RPMI8226 (cell line): ENCODE measurements at places on chromosomes 16 and 17.

DNA sequence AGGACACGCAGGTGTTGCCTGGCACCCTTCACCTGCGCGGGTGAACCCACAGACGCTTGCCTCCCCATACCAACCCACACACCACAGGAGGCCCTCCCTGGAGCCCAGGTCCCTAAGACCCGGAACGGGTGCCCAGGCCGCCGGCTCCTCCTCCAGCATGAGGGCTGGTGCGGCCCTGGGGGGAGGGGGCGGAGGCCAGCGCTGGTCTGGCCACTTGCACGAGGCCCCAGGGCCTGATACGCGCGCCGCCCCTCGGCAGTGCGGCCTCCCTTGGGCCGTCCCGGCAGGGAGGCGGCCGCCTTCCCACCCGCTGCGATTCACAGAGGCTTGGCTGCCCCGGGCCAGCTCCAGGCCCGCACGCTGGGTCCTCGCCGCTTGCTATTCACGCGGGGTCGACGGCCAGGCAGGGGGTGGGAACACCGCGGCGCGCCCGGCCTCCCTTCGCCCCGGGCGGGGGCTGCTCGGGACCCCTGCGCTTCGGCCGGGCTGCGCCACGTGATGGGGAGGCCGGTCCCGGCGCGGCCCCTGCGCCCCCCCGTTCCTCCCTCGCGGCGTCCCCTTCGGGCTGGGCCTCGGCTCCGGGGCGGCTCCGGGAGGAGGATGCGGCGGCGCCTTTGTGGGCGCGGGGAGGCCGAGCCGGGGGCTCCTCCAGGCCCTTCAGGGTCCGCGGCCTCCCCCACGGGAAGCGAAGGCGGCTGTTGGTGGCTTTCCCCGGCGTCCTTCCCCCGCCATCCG is 685 bp downstream of the FASN start:
- peak; percentile 59 for DNase-seq

GRCh38 chr16:23128056-23128455 is 21.2 kb downstream of the USP31 start:
- no peak for DNase-seq

GRCh38 chr17:55266051-55266957 is 1.5 kb downstream of the HLF start:
- DNase-seq = no peak

GRCh38 chr16:30662449-30662848 is 4.2 kb downstream of the FBRS start:
- DNase-seq = no peak

- DNase-seq = no peak
Observed at GRCh38 chr17:55368706-55369105, 52.9 kb downstream of the MMD start.

DNA sequence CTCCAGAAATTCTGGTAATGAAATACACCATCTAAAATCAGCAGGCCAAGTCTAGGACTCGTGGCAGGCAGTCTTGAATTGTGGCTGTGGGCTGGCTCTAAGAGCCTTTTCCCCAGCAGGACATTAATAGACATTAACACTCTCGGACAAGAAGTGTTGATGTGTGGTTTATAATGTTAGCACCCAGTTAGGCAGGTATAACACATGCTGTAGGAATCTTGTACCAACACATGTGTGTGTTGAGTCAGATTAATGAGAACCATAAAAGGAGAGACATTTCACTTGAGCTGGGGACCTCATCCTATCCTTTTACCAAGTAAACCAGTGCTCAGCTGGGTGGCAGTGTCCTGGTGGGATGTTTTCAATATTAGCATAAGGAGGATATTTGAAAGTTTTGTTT is 264.5 kb downstream of the FTO start:
- DNase-seq = no peak

GRCh38 chr17:83181991-83182619 is 102.7 kb downstream of the METRNL start:
- no peak for DNase-seq

GRCh38 chr16:84054916-84055315 is 12.3 kb upstream of the SLC38A8 start:
- DNase-seq = no peak

GRCh38 chr16:82655072-82655714 is 28.4 kb downstream of the CDH13 start:
- no peak for DNase-seq

GRCh38 chr17:382644-383533 is 30.3 kb upstream of the RPH3AL start:
- DNase-seq = no peak

DNA sequence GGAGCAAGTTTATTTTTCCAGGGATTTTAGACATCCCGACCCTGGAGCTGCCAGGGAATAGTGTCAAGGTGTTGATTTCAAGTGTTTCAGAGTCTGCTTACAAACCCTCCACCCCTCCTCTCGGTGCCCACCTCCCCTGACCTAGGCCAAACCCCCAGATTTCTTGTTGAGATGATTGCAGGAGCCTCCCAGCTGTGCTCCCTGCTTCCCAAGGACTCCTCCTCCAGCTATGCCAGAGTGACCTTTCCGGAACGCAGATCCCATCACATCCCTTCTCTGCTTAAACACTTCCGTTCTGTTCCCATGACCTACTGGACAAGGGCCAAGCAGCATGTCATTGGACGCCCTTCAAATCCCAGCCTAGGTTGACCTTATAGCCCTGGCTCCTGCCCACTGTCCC is 23.7 kb upstream of the CDH1 start:
- DNase-seq = no peak

GRCh38 chr16:85484347-85485300 is 128.5 kb upstream of the GSE1 start:
- no peak for DNase-seq

DNA sequence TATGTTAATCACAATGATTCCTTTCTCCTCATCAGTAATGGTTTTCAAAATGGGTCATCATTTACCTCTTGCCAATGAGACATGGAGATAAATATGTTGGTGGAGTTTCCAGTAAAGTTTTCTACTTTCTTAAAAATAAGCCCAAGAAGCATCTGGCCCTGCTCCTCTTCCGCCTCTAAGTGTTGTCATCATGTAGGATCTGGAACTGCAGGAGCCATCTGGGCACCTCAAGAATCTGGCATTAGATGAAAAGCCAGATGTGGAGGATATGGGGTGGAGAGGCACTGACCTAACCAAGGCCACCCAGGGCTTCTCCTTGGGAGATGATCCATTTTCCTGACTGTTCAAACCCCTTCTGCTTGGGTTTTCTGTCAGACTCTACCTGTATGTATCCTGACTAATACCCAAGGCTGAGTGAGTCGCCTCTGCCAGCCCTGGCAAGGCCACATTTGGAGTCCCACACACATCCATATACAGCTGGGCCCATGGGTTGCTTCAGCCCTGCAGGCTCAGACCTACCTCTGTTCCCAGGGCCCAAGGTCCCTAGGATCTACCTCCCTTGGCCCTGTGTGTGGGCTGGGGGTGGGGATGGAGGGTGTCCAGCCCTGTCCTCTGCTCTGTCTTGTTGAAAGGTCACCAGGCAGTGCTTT is 24.6 kb downstream of the CCDC182 start:
- no peak for DNase-seq

DNA sequence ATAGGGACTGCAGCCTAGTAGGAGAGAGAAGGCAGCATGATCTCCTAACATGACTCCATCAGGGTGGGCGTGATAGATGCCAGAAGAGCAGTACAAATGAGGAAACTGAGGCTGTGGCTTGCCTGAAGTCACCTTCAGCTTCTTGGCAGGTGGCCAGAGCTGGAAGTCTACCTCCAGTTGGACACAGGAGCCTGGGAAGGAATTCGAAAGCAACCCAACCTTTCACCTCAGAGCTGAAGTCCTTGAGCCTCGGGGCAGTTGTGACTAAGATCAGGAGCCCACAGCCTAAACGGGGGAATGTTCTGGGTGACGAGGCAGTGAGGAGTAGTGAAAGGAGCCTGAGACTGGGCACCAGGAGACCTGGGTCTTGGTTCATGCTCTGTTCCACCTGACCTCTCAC is 9.4 kb upstream of the SLC52A1 start:
- DNase-seq = no peak

DNA sequence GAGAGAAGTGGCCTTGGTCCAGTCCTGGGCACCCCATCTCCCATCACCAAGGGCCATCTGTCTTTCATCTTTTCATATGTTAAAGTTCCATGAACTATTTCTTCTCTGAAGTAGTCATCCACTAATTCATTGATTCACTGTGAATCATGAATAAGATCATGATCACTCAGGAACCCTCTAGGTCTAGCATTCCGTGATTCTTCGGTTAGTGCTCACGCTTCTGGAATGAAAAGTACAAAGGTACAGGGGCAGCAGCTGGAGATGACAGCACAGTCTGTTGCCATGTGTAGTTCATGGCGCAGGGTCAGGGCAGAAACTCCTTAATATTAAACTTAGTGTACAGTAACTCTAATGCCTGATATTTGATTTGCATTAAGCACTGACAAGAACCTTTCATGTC is 127.1 kb downstream of the CDH13 start:
- DNase-seq = no peak

DNA sequence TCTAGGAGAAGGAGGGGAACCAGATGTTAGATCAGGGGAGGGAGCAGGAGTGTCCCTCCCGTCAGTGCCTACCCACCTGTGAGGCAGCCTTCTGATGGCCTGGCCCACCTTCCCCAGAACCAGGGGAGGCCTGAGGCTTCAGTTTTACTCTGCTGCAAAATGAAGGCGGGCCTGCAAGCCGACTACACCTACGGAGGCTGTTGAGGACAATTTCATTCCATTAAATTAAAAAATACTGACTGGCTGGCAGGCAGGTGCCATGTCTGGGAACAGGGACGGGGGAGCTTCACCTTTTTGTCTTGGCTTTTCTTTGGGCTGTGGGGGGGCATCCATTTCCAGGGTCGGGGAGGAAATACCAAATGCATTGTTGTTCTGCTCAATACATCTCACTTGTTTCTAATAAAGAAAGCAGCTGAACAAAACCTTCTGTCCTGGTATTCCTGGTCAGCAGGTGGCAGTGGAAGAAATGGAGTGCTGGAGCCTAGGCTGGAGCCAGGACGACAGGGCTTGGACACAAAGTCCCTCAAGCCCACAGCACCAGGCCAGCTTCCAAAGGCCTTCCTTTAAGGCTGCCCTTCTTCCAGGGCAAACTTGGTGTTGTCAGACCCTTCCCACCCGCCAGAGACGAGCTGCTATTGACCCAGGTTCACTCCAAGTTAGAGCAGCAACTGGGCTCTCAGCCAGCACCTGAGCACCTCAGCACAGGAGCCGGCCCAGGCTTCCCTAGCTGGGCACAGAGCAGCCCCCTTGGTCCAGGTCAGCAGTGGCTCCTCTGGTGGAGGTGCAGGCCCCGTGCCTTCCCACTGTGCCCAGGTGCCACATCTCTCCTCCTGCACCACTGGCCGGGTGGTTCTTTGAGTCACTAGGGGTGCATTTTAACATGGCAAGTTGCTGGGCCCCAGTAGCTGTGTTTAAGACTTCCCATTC is 23.5 kb downstream of the PLCD3 start:
- no peak for DNase-seq

DNA sequence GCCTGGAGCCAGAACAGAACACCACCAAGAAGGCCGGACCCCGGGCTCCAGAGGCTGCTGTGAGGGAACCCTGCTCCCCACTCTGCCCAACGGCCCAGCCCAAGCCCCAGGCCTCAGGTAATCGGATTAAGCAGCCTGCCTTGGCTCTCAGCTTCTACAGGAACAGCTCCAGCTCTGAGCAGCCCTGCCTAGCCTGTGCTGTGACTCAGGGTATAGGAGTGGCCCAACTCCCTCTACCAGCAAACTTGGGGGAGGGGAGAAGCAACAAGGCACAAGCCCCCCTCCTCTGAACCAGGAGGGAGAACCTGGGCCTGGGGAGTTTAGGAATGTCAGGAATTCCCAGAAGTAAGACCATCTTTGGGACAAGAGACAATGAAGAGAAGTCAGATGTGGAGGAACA is 849 bp upstream of the SOX15 start:
- no peak for DNase-seq

DNA sequence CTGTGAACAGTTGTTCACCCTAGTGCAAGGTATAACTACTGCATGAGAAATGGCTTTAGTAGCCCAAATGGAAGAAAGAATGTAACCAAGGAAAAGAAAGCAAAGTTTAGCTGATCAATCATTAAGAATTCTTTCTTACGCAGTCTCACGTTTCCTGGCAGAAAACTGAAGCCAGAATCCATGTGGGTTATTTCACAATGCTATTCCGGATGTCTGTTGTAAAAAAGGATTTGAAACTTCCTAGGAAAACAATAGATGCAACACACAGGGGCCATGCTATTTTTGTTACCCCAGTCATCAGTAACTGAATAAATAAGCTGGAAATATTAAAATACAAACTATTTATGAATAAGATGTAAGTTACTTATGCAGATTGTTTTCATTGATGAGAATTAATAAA is 802.5 kb downstream of the CDH8 start:
- DNase-seq = no peak

DNA sequence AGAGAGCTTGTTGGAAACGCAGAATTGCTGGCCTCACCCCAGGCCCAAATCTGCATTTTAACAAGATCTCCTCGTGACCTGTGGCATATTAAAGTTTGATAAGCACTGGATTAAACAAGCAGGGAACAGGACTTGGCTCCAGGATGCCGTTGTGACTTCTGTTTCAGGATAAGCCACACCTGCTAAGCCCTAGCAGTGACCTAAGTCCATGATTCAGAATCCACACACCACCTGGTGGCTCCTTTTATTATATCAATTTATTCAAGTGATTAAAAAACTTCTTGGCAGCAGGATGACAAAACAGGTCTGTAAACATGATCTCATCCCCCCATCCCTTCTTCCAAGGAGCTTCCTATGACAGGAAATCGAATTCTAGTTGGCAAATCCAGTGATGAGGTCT is 9.1 kb downstream of the NAGPA start:
- peak; percentile 74 for DNase-seq

- DNase-seq = no peak
Observed at GRCh38 chr17:63918305-63918704, 334 bp downstream of the GH1 start.

DNA sequence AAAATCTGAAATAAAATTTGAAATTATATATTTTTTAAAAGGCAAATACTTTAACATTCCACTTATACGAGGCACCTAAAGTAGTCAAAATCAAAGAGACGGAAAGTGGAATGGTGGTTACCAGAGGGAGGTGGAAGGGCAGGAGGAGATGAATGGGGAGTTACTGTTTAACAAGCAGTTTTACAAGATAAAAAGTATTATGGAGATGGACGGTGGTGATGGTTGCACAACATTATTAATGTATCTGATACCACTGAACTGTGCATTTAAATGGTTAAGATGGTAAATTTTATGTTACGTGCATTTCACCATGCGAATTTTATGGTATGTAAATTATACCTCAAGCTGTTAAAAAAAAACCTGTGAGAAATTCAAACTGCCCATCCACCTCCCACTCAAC is 5.4 kb downstream of the CMC2 start:
- no peak for DNase-seq

DNA sequence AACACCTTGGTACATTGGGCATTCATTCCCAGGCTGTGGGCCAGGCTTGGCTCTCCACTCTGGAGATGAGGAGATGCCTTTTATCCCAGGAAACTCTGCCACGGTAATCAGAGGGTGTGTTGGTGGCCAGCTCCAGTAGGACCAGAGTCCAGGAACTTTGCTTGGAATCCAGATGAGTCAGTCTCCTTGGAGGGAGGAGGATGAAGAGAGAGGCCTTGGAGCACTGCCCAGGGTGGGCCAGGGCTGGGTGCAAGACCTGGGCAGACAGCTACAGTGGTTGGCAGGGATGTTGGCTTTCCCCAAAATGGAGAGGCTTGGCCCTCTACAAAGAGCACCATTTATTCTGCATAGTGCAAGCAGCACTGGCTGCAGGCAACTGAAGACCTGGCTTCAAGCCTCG is 209.0 kb downstream of the RGS9 start:
- no peak for DNase-seq

GRCh38 chr16:85010931-85011845 is at the start of gene ZDHHC7:
ZDHHC7 (minus strand) TSS chr16:85011535; CDS start chr16:84990618, 20,917 bp downstream.
- DNase-seq = peak; percentile 85

- DNase-seq = no peak
Observed at GRCh38 chr16:87713451-87714229, 52.1 kb downstream of the KLHDC4 start.
